PC-3 (cell line): ENCODE measurements at places on chromosomes 5 and 9. TPM values are rescaled to one million over a fixed set of nuclear protein-coding genes. Genes with fewer than 3 reads are reported as not detected.

GRCh38 chr9:764105-764524 lies 77.4 kb upstream of the DMRT1 start:
- DNase-seq, result peak; percentile 84

DNA sequence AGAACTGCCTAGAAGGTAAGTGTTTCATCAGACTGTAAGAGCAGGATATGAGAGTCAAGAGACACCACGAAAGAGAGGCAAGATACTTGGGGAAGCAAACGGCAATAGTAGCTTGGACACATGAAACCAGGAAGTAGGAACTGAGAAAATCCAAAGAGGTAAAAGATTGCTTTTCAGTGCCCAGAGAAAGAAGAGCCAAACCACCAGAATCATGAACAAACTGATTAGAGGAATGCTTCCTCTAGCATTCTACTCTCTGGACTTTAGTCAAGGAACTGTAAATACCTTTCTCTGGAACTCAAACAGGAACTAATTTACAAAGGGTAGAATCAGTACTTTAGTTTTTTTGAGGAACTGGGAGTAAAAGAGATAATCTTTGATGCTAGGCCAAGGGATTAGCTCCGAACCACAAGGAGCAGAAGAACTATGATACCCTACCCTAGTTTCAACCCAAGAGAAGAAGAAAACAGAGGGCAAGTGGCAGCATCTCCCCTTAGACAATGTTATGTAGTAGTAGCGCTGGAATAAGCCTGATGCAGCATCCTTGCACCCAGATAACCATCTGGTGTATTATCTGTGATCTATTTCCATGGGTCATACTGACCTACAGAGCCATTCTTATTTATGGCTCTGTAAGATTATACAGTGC lies 41.3 kb downstream of the EFCAB9 start:
- DNase-seq, result no peak

DNA sequence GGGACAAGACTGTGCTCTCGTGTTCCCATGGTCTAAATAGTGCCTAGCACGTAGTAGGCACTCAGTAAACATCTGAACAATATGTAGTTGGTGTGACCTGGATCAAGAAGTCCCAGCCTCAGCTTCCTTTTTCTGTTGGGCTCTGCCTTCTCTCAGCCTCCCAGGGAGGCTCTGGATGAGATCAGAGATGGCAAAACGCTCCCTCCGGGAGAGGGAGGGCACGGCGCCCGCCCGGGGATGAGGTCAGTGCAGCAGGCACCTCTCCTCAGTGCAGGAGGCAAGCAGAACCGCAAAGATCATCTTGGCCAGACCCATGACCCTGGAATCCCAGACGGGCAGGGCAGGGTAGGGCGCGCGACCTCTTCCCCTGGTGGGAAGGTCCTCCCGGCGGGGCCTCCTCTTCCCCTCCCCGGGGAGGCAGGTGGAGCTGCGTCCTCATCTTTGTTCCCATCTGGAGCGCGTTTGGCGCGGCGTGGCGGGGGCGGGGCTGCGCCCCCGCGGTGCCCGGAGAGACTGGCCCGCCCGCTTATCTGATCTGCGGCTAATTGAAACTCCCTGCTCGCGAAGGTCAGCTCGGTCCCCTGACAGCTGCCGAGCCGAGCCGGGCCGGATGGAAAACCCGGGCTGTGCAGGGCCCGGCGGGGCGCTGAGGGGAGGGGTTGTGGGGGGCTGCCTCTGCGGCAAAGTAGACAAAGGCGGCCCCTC lies 60.9 kb downstream of the CXXC5 start:
- no peak for DNase-seq

GRCh38 chr5:25539536-25539935 lies 894.8 kb upstream of the CDH10 start:
- DNase-seq, result no peak

DNA sequence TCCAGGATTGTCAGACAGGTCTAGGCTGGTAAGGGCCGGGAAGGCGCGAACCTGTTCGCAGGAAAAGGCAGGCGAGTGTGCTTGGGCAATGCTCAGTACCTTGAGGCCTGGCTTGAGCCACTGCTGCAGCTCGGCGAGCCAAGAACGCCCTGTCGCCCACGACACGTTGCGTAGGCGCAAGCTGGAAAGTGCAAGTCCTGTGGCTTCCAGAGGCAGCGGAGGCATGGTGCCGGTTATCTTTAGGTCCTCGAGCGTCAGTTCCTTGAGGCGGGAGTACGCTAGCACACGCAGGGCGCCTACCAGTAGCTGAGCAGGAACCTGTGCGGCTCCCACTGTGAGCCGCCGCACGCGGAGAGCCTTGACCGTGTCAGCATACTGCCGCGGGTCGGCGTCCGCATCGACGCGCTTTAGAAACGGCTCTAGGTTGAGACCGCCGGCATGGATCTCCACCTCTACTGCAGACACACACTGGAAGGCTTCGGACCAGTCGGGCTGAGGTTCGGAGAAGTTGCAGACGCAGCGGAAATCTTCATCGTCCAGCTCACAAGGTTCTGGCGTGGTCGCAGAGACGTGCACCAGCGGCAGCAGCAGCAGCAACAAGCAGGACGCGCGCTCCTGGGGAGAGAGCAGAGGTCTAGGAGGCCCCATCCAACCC lies 482 bp downstream of the CD14 start:
- no peak for DNase-seq

GRCh38 chr9:68847765-68848164 lies 142.7 kb downstream of the PIP5K1B start:
- DNase-seq, result no peak

DNA sequence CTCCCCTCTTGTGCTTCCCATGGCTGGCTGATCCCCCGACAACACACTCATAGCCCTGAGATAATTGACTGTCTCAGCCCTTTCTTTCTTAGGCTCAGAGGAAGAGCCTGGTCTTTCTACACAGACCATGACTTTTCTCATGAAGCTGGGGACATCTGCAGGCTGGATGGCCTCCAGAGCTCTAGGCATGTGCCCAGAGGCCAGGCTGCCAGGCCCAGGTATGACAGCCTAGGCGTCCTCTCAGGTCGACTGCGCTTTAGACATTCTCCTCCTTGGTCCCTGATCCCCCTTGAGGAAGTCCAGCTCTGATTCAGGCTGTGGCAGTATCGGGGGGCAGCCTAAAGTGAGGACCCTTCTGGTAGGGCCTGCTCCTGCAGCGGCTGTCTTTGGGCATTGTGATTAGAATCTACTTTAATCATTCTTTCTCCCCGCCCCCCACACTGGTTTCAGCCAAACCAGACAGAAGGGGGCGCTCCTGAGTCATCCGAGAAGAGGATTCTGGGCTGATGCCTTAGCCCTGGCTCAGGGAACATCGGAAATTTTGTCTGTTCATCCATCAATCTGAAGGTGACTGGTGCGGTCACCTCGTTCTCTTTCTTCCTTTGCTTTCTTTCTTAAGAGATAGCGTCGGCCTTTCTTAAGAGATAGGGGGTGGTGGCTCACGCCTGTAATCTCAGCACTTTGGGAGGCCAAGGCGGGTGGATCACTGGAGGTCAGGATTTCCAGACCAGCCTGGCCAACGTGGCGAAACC lies 66.5 kb upstream of the HSPA9 start:
- DNase-seq, result peak; percentile 83

GRCh38 chr9:89983411-89983810 lies 378.6 kb downstream of the GADD45G start:
- no peak for DNase-seq

GRCh38 chr5:25754895-25755294 lies 1110.1 kb upstream of the CDH10 start:
- DNase-seq, result peak; percentile 36

DNA sequence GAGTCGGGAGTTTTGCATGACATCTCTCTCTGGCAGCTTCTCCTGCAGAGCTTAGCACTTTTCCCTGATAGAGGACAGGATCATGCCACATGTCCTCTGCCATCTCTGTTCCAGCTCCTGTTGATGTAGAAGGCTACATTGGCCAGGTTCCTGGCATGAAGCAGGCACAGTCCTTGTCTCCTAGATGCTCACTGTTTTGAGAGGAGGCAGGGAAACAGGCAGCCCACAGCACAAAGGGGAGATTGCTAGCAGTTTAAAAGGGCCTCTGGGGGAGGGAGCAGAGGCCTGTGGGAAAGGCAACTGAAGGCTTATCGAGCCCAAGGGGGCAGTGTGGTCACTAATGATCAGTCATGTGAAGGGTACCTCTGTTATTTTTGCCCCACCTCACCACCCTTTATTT lies 10.7 kb downstream of the ARHGAP26 start:
- no peak for DNase-seq

DNA sequence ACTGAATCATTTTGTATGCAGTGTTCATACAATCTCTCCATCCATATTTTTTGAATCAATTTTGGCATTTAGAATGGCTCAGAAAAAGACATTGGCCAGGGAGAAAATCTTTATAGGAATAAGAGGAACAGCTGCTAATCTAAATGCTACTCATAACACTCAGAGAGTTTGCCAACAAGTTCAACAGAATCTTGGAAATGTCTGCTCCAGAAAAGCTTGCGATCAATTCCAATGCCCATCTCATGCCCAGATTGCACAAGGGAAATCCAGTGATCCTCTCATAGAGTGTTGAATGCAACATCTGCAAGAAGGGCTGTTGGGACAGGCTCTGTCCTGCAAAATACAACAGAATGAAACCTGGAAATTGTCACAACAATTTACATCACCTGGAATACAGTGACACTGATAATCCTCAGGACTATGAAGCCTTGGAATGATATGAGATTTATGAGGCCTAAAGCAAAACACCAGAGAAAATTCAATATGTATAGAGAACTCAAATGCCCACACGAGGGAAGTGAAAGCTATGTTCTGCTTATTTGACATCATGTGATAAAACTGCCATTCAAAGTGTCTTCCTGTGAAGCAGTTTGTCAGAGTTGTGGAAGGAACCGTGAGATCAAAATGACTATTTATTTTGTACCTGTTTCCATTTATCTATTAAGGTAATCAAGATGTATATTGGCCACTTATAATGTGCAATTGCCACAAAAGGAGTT lies 190.1 kb downstream of the PARP8 start:
- no peak for DNase-seq

GRCh38 chr9:112755675-112756074 lies 5.1 kb downstream of the SNX30 start:
- no peak for DNase-seq

GRCh38 chr5:74232276-74232675 lies 408.3 kb downstream of the ENC1 start:
- peak; percentile 77 for DNase-seq

- no peak for DNase-seq
These were observed 277.5 kb upstream of the MVB12B start for GRCh38 chr9:126049088-126049487.

DNA sequence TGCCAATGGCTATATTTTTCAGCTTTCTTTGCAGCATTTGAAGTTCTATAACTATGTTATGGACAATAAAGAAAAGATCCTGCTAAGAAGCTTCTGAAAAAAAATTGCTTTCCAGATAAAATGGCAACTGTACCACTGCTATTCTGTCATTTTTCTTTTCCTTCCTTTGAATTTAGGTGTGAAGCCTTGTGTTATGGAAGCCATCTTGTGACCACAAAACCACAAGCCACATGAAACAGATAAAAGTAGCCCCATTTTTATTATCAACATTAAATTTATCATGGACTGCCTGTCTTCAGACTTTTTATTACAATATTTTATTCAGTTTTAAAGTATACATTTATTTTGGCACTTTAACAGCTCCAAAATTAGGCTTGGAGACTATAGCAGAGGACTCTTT lies 289.9 kb upstream of the ACTBL2 start:
- no peak for DNase-seq

- DNase-seq, result no peak
These were observed 24.1 kb upstream of the DMAC1 start for GRCh38 chr9:7823651-7824050.

GRCh38 chr9:133700819-133701320 lies 37.3 kb downstream of the SARDH start:
- DNase-seq, result no peak

- no peak for DNase-seq
These were observed 27.3 kb downstream of the ETF1 start for GRCh38 chr5:138515556-138516245.

DNA sequence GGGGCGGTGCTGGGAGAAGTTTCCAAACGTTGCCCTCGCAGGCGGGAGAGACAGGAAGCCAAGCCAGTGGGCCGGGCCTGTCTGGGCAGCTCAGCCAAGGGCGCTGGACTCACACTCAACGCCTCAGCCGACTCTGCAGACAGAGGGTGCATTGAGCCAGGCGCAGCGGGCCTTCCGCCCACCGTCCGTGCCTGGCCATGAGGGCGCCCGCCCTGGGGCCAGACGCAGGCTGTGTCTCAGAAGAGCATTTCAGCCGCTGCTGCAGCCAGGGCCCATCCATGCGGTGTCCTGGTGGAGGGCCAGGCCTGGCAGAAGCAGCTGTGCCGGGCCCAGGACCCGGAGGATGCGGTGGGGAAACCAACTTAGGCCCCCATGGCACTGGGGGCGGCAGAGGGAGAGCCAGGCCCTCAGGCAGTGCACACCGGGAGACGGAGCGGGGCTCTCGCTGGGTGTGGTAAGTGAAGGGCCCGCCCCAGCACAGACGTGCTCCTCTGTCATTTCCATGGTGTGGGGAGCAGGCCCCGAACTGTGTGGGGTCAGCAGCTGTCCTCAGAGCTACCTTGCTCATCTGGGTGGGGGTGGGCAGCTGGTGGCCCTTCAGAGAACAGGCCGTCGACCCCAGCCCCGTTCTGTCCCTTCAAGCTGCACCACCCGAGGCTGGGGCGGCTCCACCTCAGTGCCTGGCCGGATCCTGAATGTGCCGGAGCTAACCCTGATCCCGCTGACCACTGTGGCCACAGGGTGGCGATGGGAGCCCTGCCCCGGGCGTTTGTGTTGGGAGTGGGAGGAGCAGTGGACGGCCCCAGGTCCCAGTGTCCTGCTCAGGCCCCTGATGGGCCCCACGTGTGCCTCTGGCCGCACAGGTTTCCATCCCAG lies 18.0 kb downstream of the DNLZ start:
- peak; percentile 57 for DNase-seq

GRCh38 chr5:30605693-30606268 lies 587.7 kb upstream of the CDH6 start:
- no peak for DNase-seq

DNA sequence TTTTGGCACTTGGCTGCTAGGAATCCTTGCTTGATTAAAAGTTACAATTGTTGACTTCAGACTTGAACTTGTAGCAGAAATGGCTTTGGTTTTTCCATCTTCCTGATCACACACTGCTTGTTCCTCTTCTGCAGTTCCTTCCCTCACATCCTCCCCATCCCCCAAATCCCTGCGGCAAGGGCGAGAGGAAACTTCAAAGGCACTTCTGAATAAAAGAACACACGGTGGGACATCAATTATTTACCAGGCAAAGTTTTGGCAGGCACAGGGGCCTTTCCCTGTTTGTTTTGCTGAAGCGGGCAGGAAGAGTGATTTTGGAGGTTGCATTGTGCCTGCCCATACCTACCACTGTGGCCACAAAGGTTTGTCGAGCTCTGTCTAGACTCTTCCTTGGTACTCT lies 260.9 kb downstream of the KIF4B start:
- DNase-seq, result no peak

GRCh38 chr9:124808246-124808956 lies 31.5 kb downstream of the OLFML2A start:
- no peak for DNase-seq

GRCh38 chr9:82761027-82761426 lies 301.9 kb downstream of the RASEF start:
- no peak for DNase-seq

CDKN2B gene
- 32.2 and 32.7 TPM in 2 replicates for total RNA-seq

C1QTNF2 gene
- 0.04 and 0.17 TPM in 2 replicates for total RNA-seq

PITX1 gene
- total RNA-seq, result 40.8 and 69.0 TPM in 2 replicates

PRSS3 gene
- total RNA-seq, result 225 and 240 TPM in 2 replicates

GFRA3 gene
- total RNA-seq, result not detected in 2 replicates

ARAP3 gene
- total RNA-seq, result 7.1 and 14.2 TPM in 2 replicates

TAF11L14 gene
- not detected in 2 replicates for total RNA-seq

GDF9 gene
- not detected in 2 replicates for total RNA-seq

SPINK6 gene
- not detected in 2 replicates for total RNA-seq

DMGDH gene
- total RNA-seq, result 0.35 TPM in 1 of 2 replicates, not detected in the other

ZNF474 gene
- total RNA-seq, result 0.36 TPM in 1 of 2 replicates, not detected in the other
